ENCODE measurements at places on chromosomes 5 and 9.

DNA sequence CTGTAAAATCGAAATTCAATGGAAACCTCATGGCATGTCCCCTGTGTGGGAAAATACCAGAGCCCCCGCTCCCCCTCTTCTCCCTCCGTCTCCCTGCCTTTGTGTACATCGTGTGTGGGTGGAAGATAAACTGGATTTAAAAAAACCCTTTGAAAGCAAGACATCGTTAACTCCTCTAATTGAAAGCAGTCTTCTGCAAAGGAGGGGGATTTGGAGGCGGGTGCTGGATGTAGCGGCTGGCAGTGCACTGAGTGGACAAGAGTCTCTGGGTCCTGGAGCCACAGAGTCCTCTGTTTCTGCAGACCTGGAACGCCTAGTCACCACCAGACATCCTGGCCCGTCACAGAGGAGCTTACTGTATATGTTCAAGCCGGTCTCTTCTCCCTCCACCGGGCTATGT is 169.4 kb downstream of the PAPPA start:
- DNase-seq, result no peak

GRCh38 chr5:127944125-127944524 is 139.4 kb upstream of the SLC12A2 start:
- DNase-seq, result no peak

GRCh38 chr5:82313016-82313415 is 34.9 kb upstream of the RPS23 start:
- no peak for DNase-seq

- DNase-seq, result no peak
Observed at GRCh38 chr5:152592416-152592815, 187.3 kb upstream of the NMUR2 start.

DNA sequence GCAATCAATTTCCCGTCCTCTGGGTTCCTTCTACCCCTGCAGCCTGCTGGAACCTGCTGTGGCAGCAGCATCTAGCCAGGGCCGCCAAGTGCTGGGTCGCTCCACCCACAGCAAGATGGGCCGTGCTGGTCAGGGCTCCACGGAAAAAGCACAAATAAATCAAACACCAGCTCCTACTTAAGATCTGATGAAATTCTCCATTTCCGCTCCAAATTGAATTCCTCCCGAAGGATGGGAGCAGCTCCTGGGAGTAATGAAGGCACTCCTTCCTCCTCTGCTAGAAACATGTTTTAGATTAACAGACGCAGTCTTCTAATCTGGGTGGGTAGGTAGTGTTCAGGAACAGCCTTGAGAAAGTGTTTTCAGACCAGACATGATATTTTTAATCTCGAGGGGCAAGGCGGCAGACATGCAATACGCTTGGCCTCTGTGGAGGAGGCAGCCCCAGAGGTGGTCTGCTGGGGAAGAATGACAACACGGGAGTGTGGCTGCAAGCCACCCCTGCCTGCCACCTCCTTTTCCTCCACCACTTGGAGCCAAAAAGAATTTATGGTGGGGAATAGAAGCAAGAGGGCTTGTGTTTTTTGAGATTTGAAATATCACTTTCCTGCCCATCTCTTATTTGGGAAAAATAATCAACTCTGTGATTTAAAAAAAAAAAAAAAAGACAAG is 194.1 kb downstream of the AOPEP start:
- DNase-seq, result no peak

GRCh38 chr9:17453751-17454150 is 125.1 kb upstream of the SH3GL2 start:
- DNase-seq, result no peak

- no peak for DNase-seq
Observed at GRCh38 chr9:126973651-126974529, 59.3 kb downstream of the RALGPS1 start.

DNA sequence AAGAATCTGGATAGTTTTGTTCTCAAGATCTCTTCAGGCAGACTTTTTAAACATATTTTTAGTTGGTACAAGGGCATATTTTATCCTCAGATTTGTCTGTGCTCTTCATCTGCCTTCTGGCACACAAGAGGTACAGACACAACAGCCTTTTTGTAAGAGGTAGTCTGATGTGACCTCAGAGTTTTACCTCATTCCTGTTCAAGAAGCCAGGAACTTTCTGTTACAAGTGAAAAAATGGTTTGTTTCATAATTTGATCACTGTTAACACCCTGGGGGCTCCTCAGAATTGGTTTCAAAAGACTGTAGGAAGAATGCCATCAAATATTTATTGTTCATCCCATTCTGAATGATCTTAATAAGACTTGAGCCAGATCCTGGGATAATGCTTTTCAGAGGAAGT is 136.7 kb downstream of the PRKACG start:
- DNase-seq, result no peak

DNA sequence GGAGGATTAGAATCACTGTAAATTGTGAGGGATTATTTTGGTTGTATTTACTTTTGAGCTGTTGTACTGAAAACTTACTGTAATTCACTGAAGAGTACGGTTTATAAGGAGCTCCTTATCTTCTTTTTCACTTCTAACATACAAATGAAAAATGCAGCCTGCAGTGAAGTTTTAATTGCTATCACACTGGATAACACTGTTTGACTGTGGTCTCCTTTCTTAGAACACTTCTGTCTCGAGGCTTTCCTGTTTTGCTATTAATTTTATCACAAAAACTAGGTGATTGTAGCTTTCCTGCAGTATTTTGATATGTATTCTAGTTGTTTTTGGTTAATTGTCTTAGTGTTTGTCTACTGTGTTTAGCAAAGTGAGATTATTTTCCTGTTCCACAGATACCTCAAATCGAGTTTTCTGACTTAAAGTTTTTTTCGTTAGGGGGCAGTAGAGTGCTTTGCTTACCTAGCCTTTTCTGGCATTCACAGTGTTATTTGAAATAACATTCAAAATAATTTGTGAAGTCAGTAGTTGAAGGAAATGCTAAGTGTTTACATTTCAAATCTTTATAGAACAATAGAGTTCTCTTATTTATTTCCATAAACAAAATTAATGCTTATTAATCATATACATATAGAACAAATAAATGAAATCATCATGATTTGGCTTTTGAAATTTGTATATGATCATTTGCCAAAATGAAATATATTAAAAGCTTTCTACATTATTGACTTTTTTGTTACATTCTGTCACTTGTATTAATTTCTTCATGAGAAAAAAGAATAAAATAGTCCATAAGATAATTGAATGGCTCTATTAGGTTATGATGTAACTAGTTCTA is 52.9 kb downstream of the COMMD10 start:
- DNase-seq, result no peak

GRCh38 chr5:119400245-119400644 is 44.4 kb downstream of the TNFAIP8 start:
- no peak for DNase-seq

- no peak for DNase-seq
Observed at GRCh38 chr9:16213781-16214515, 656.5 kb downstream of the BNC2 start.

- DNase-seq, result peak; percentile 56
Observed at GRCh38 chr5:1167728-1168709, 33.4 kb upstream of the SLC6A19 start.

GRCh38 chr5:636951-637350 is 24.8 kb downstream of the CEP72 start:
- no peak for DNase-seq

GRCh38 chr5:116242343-116242742 is 157.5 kb downstream of the COMMD10 start:
- DNase-seq, result no peak

DNA sequence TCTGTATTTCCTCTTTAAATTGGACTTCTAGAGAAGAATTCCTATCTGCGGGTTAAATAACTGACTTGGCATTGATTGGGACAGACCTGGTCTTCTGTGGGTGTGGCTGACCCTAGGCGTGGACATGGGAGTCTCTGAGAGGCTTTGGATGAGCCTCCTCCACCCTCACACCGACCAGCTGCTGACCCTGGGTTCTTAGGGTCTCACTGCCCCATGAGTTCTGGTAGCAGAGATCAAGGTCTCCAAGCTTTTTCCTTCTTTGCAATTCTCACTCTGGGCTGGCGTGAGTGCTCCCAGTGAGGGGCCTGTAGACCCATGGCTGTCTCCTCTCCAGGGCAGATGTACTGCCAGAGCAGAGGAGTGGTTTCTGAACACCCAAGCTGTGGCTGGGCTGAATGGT is 41.6 kb upstream of the PITX1 start:
- no peak for DNase-seq

- no peak for DNase-seq
Observed at GRCh38 chr9:90855208-90855902, 53.7 kb downstream of the SYK start.

GRCh38 chr9:74303945-74304344 is 193.2 kb upstream of the RORB start:
- DNase-seq, result no peak

- DNase-seq, result peak; percentile 70
Observed at GRCh38 chr5:37837414-37838032, 2.3 kb downstream of the GDNF start.

DNA sequence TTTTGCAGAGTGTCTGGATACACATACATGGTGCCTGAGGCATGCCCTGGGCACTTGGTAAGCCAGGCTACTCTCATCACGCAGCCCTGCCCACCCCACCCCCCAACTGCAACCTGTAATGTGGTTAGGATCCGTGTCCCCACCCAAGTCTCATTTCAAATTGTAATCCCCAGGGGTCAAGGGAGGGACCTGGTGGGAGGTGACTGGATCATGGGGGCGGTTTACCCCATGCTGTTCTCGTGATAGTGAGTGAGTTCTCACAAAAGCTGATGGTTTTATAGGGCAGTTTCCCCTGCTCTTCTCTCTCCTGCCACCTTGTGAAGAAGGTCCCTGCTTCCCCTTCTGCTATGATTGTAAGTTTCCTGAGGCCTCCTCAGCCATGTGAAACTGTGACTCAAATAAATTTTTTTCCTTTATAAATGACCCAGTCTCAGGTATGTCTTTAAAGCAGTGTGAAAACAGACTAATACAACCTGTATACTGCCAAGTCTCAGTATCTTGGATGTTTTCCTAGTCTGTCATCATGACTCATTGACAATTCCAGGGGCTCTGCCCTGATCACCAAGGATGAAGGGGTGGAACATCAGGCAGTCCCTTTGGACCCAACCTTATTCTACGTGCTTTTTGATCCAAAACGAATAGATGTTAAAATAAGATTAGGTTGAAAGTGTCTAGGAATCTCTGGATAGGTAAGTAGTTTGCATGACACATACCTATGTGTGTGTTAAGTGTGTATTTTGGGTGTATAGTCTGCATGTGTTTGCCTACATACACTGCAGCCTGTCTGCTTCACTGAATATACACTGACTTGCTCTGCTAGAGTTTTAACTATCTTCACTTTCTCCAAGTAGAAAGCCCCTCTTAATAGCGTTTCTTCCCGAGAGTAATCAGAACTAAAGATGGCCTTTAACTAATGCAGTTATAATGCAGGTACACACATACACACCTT is 293.8 kb downstream of the SLIT3 start:
- no peak for DNase-seq

DNA sequence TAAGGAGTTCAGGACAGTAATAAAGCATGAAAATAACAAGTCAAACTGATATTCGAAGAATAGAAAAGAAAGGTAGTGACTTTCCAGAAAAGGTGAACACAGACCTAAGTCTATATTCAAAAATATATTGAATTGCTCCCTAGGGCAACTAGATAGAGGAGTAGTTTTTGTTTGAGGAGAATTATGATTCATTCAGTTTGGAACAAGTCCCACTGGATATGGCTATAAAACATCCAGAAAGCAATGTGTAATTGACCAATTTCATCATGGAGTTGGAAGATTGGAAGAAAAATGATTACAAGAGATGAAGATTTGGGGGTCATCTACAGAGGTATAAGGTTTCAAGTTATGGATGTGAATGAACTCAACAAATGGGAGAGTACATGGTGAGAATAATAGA is 117.5 kb upstream of the ZNF462 start:
- no peak for DNase-seq

- DNase-seq, result no peak
Observed at GRCh38 chr9:126097679-126098078, 228.9 kb upstream of the MVB12B start.

DNA sequence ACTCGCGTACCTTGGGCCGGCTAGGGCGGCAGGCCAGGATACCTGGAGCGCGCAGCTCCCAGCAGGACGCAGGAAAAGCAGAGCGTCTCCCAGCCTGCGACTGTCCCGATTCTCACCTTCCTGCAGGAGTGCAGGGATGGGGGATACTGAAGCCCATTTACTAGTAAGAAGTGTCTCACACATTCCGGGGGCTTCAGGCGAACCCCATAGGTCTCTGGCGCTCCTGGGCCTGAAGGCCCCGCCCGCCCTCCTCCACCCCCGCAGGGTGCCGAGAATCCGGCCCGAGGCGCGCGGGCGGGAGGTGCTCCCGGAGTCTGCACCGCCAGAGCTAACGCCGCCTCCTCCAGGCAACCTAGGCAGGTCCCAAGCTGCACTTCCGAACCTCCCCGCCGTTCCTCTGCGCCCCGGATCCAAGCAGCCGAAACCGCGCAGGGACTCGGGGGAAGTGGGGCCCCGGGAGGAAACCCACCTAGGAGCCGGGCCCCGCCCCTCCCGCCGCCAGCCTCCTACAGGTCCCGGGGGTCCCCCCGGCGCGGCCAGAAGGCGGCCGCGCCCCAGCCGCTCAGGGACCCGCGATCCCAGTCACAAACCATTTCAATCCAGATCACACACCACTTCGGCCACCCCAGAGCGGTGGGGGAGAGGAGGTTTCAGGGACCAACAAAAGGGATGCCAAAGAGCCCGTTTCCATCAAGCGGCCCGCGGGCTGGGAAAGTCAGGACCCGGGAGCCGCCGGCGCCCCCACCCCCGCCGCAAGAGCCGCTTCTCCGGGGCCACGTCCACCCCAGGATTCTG is 1.2 kb downstream of the ROR2 start:
- DNase-seq, result peak; percentile 16

- DNase-seq, result no peak
Observed at GRCh38 chr5:164651546-164652275, 1146.3 kb downstream of the MAT2B start.

- DNase-seq, result no peak
Observed at GRCh38 chr5:137734962-137735554, 831 bp downstream of the KLHL3 start.

DNA sequence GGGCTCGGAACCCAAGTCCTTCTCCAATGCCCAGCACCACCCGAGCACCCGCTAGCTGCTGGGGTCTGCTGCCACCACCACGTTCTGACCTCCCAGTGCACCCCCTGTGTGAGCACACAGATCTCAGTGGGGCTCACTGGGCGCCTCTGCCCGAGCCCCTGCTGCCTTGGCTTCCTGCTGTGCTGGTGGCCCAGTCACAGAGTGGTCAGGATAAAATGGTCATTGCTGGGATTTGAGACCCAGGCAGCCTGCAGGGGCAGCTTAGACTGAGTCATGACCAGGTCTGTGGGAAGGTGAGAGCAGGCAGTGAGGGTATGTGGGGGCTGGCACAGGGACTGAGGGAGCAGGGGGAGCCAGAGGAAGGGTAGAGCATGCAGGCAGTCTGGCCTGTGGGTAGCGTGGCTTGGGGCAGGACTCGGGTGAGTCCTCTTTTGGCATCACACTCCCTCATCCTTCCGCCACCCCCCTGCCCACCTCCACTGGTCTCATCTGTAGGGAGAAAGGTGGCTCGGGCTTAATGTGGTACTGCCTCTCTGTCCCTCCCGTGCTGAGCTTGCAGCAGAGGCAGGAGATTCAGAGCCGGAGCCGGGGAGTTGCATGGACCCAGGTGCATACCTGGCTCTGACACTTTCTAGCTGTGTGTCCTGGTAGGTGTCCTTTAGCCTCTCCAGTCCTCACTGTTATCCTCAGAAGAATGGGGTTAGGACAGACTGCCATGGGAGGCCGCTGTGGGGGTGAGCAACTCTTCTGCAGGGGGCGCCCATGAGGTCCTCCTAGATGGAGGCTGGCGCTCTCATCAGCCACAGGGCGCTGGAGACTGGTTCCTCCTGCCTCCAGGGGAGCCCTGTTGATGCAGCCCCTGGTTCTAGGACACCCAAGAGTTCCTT is 32.1 kb downstream of the USP20 start:
- no peak for DNase-seq

- DNase-seq, result no peak
Observed at GRCh38 chr5:80125962-80126480, 90.9 kb downstream of the THBS4 start.
